Smooth muscle cell of the coronary artery (primary cell): ENCODE measurements at places on chromosomes 6 and 20. TPM values are rescaled to one million over a fixed set of nuclear protein-coding genes. Genes with fewer than 3 reads are reported as not detected.

The HLA-DQB2 gene
- total RNA-seq = not detected in 2 replicates

The DEFB127 gene
- not detected in 2 replicates for total RNA-seq

The LY6G6F gene
- total RNA-seq = not detected in 2 replicates

The NKAPL gene
- total RNA-seq = 0.75 and 1.4 TPM in 2 replicates

The CST4 gene
- total RNA-seq = 0.60 TPM in 1 of 2 replicates, not detected in the other

The ARMH2 gene
- total RNA-seq = not detected in 2 replicates

The HLA-DPA1 gene
- total RNA-seq = 9.7 TPM in 1 of 2 replicates, not detected in the other

The USP49 gene
- total RNA-seq = 1.8 and 3.0 TPM in 2 replicates

The RAB44 gene
- under 0.01 TPM in 1 of 2 replicates, not detected in the other for total RNA-seq

The ZNF184 gene
- total RNA-seq = 5.0 and 7.1 TPM in 2 replicates

The ZNF391 gene
- total RNA-seq = 0.45 and 0.70 TPM in 2 replicates

The SAPCD1 gene
- total RNA-seq = 0.53 and 0.70 TPM in 2 replicates

The QKI gene
- 86.2 and 105 TPM in 2 replicates for total RNA-seq

The SYNJ2 gene
- 31.7 and 64.1 TPM in 2 replicates for total RNA-seq

The CRISP2 gene
- not detected in 2 replicates for total RNA-seq

The DEFB126 gene
- not detected in 2 replicates for total RNA-seq

The TFAP2A gene
- 0.23 and 1.1 TPM in 2 replicates for total RNA-seq

The CCN2 gene
- 15.8 and 981 TPM in 2 replicates for total RNA-seq

The IP6K3 gene
- 0.30 TPM in 1 of 2 replicates, not detected in the other for total RNA-seq

The PRPH2 gene
- total RNA-seq = 0.30 and 2.2 TPM in 2 replicates

The TAP1 gene
- total RNA-seq = 28.0 and 33.1 TPM in 2 replicates

The C6orf52 gene
- 0.38 TPM in 1 of 2 replicates, not detected in the other for total RNA-seq

The PTCRA gene
- 0.53 TPM in 1 of 2 replicates, not detected in the other for total RNA-seq

The RNF39 gene
- total RNA-seq = not detected in 2 replicates

The SIM1 gene
- total RNA-seq = 1.6 TPM in 1 of 2 replicates, not detected in the other

The BPIFB4 gene
- 0.23 TPM in 1 of 2 replicates, not detected in the other for total RNA-seq

The MICA gene
- 31.5 and 118 TPM in 2 replicates for total RNA-seq

The HLA-DQA2 gene
- not detected in 2 replicates for total RNA-seq

The SLC17A3 gene
- total RNA-seq = not detected in 2 replicates

The PHACTR1 gene
- 0.08 and 2.3 TPM in 2 replicates for total RNA-seq

The MLIP gene
- not detected in 2 replicates for total RNA-seq
